Fibroblast of skin of left biceps (primary cell): ENCODE measurements at places on chromosomes 3 and 15.

DNA sequence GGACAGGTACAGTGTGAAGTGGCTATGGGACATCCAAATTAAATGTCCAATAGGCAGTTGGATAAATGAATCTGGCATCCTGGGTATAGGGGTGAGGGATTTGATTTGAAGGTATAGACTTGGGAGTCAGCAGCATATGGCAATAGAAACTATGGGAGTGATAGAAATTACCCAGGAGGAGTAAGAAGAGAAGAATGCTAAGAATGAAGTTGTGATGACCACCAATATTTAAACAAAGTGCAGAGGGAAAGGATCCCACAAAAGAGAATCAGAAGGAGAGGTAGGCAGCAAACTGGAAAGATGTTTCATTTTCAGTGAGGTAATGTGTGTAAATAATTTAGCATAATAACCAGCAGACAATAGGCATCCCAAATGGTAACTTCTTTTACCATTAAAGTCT, 13.8 kb upstream of the MSL2 start:
- DNase-seq, result no peak

DNA sequence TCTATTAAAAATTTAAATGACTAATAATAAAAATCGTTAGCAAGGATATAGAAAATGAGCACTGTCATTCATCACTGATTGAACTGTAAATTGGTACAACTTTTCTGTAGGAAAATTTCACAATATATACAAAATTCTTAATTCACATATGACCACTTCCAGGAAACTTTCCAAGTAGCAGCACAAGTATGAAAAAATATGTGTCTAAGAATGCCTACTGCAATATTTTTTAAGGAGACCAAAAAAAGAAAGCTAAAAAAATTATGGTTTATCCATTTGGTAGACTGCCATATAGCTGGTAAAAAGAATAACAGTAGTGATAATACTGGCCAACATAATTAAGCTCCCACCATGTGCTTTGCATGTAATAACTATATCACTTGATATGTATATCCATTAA, 59.2 kb downstream of the KLHL6 start:
- DNase-seq, result no peak

DNA sequence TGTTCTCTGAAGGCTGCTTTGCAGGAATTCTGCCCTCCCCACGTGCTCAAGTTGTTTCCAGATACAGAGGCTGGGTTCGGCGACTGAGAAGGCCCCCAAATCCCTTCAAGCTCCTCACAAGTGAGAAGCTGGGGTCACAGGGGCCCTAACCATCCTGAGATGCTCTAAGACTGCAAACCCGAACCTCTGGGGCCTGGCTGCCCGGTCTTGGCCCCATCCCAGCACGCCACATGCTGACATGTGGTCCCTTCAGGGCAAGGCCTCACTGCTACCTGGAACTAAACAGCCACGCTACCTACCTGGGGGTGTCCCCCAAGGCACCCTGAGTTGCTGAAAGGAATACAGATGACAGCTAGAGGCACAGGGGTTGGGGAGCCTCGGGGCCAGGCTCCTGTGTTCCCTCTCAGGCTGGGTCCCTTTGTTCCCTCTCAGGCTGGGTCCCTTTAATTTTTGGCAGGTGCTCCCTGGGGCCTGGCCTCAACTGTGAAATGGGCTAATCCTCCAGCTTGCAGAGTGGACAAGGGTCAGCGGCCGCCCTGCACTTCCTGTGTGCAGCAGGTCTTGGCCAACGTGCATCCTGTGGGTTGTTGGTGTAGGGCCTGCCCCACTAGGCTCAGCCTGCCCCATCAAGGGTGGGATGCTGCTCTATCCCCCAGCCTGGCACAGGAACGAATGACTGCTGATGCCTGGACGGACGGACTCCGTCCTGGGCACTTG, 32.5 kb downstream of the KLHL25 start:
- no peak for DNase-seq

GRCh38 chr3:86239946-86240345, 751.0 kb downstream of the VGLL3 start:
- no peak for DNase-seq

GRCh38 chr3:99498550-99499234, 139.7 kb upstream of the COL8A1 start:
- no peak for DNase-seq

DNA sequence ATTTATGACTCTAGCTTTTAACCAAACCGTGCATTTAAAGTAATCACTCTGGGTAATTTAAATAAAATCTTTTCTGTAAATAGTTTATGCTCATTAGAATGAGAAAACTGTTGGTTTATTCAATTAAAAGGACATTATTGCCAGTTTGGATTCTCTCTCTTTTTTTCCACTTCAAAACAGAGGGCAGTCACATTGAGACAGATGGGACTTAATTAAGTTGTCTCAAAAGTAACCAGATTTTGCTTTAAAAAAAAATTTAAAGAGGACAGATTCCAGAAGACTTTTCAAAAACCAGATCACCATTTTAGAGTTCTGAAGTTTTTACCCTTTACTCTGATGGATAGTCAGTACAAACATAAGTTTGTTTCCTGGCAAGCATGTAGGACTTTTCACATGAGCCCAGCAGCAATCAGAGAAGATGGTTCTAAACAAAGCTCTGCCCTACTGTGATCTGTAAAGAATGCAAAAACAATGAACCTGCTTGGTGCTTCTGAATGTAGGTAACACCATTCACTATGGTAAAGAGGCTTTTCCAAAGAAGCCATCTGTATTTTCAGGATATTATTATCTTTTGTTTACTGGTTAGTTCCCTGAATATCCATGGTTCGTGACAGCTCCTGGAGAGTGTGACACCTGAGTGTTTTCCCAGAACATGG, 136.2 kb downstream of the LRTM1 start:
- no peak for DNase-seq

DNA sequence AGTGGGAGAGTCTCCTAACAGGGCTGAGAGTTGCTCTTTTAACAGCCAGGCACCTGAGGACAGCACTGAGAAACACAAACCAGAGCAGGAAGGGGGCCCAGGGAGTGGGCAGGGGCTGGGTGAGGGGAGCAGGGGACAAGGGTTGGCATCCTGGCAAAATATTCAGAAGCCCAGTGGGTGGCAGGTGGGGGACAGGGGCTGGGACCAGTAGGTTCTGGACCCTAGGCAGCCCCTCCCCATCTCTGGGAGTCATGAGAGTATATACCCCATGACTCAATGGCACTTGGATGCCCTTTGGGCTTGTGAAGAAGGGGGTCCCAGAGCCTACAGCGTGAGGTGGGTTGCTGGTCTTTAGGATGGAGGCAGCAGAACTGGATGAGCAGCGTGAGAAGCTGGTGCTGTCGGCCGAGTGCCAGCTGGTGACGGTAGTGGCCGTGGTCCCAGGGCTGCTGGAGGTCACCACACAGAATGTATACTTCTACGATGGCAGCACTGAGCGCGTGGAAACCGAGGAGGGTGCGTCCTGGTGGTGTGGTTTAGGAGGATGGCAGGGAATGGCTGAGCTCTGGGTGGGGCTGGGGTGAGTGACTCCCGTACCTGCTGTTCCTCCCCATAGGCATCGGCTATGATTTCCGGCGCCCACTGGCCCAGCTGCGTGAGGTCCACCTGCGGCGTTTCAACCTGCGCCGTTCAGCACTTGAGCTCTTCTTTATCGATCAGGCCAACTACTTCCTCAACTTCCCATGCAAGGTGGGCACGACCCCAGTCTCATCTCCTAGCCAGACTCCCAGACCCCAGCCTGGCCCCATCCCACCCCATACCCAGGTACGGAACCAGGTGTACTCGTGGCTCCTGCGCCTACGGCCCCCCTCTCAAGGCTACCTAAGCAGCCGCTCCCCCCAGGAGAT, 24.2 kb downstream of the NBEAL2 start:
- DNase-seq, result no peak

GRCh38 chr3:114427285-114428043, 133.6 kb downstream of the TIGIT start:
- no peak for DNase-seq

GRCh38 chr15:57640930-57641682, 49.4 kb downstream of the MYZAP start:
- no peak for DNase-seq

DNA sequence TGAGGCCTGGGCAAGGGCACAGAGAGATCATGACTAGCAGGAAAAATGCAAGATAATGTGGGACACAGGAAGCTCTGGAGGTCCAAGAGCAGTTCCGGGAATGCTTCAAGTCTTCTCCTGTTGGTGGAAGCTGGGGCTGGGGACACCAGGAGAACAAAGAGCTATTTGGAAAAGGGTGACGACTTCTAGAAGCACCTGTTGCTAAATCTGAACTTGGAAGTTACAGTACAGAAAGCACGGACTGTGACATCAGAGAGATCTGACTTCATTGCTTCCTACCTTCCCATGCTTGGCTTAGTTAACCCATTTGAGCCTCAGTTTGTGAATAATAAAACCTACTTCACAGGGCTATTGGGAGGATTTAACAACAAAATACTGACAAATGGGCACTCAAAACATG, 52.7 kb upstream of the NEO1 start:
- DNase-seq, result no peak

DNA sequence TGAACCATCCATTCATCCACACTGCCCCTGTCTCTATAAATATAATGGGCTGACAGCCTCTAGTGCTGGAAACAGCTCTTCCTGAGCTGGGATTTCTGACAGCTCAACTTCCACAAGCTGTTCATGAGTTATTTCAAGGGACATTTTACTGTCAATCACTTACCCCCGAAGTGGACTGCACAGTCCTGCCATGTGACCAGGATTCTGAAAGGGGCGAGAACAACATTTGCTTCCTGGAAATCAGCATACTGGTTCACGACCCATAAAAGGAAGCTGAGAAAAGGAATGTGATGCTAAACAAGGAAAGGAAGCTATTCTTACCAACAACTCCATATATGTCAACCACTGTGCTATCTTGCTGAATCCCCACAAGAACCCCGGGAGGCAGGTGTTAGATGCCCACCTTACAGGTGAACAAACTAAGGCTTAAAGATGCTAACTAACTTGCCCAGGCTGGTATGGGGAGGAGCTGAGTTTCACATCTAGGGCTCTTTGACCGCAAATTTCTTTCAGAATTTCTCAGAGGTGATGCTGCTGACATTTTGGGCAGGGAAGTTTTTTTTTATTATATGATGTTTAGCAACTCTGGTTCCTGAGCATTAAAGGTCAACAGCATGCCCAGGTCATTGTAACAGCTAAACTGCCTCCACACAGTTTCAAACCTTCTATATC, 16.5 kb upstream of the REC114 start:
- DNase-seq, result no peak

DNA sequence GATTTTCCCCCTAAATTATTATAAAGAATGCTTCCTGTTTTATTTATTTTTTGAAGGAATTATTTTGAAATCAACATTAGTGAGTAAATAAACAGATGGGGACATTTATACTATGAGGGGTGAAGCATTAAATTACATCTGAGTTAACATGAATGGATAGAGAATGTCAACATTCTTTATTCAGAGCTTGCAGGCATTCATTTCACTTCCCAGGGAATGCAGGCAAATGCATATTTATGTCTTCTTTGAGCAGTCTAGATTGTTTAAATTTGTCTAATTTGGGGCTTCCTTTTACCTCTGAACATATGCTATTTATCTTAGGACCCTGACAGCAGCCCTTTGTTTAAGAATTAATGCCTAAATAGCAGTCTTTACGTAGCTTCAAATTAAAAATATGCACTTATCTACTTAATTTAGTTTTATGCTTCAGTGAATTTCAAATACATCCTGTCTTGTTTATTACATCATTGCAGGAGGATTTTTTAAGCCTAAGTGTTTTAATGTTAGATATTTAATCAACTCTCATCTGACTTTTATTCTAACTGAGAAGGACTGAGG, 630.5 kb upstream of the LMCD1 start:
- DNase-seq, result no peak

DNA sequence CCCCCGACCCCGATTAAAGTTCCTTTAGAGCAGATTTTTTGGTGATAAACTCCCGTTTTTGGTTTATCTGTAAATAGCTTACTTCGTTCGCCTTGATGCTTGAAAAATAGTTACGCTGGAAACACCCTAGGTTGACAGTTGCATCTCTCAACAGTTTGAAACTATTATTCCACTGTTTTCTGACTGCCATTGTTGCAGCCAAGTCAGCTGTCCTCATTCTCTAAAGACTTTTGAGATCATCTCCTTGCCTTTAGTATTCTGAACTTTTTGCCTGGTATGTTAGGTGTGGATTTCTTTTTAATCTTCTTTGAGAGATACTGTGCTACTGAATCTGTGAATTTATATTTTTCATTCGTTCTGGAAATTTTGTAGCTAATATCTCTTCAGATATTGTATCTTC, 122.7 kb upstream of the NSMCE3 start:
- no peak for DNase-seq

GRCh38 chr15:92772061-92772460, 116.5 kb upstream of the FAM174B start:
- DNase-seq, result no peak

DNA sequence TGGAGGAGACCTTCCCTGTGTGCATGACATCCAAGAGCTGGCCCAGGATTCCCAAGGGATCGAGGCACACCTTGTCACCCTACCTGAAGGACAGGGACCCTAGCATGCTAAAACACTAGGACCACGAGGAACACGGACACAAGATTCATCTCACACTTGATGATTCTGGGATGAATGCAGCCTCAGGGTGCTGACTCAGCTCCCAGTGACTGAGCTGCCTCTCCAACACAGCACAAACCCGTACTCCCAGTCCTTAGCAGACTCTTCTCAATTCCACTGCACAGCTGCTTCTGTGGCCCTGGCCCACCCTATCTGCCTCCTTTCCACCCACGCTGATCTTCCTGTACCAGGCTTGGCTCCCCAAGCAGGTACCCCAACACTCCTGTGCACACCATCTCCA, 9.1 kb upstream of the OXTR start:
- DNase-seq, result no peak

DNA sequence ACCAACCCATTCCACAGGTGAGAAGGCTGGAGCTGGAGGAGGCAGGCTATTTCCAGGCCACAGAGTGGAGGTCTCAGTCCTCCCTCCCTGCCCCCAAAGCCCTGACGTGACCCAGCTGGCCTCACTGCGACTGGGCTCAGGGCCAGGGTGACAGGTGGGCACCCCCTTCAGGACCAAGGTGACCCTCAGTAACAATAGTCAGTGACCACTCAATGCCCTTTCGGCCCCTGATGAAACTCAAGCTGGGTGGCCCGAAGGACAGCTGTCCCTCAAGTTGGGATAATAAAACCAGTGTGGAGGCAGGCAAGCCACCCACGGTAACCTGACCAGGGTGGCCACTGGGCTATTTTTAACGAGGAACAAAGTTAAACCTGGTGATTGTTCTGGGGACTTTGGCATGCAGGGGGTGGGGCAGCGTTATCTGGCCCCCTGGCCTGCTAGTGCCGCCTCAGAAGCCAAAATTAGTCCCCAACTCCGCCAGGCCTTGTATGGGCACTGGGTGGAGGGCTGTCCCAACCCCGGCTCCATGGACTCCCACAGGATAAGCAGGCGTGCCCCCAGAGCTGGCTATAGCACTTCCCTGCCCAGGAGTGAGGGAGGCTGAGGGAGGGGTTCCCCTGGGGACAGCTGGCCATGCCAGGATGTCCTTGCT, 1.1 kb downstream of the TNNC1 start:
- DNase-seq, result no peak
